Breast epithelium (tissue), 4 donors: ENCODE measurements at places on chromosomes 11 and 22. TPM values are rescaled to one million over a fixed set of nuclear protein-coding genes. Genes with fewer than 3 reads are reported as not detected.

Gene OR51E2
- not detected for total RNA-seq

Gene XKR3
- total RNA-seq = not detected

GRCh38 chr11:120688163-120688562 is 176.6 kb downstream of the GRIK4 start:
- no peak for DNase-seq

DNA sequence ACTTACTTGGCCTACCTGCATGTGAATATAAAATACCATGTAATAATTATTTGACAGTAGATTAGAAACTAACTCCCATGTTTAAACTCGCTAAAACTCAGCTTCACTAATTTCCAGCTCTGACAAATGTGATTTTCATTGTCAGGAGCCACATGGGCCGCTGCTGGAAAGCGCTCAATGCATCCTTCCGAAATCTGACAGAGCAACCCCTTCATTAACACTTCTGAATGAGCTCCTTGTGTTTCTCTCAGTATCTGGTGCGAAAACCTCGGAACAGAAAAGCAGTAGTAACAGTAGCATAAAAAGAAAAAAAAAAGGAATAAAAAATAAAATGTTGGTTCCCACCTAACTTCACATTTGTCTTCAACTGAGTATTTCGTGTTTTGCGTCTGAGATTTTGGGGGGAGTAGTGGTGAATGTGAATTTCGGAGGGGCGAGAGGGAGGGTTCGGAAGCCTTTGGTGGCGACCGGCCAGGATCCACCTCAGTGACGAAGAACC is 710 bp downstream of the MTCH2 start:
- DNase-seq = no peak

- peak; percentile 40 for DNase-seq
These were observed 26.7 kb downstream of the CD44 start for GRCh38 chr11:35165423-35166368.

DNA sequence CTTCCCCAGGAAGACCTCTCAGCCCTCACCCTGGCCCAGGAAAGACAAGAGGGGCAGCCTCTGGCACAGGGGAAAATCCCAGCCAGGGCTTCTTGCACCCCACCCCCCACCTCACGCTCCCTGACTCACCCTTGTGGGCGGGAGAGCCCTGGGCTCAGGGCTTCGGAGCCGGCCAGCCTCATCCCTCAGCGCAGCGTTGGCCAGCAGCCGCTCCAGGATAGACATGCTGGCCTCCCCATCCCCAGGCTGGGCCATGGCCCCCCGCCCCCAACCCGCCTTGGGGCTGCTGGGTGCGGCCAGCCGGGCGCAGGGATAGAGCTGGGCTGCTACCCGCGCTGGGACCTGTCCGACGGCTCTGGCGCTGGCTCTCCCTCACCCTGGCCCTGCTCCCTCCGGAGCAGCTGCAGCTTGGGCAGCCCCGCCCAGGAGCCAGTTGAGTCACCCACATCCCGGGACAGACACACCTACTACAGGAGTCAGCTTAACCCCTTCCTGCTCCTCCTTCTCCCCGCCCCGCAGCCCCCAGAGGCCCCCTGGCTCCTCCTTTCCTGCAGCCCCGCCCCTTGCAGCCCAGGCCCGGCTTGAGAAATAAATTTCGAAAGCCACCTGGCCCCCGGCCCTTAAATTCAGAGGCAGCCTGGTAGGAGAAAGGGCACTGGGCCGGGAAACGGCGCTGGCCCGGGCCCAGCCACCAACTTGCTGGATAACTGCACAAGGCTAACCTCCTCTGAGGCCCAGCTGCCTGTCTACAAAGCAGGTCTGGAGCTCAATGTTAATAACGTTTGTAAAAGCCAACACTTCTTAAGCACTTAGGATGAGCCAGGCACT is 13.4 kb downstream of the TNKS1BP1 start:
- peak; percentile 93 for DNase-seq

- DNase-seq = peak; percentile 45
These were observed 54.5 kb upstream of the MPEG1 start for GRCh38 chr11:59267196-59267595.

- DNase-seq = no peak
These were observed 68.5 kb downstream of the GAB2 start for GRCh38 chr11:78349114-78349513.

GRCh38 chr11:1101318-1102089 is 26.8 kb downstream of the MUC2 start:
- DNase-seq = no peak

DNA sequence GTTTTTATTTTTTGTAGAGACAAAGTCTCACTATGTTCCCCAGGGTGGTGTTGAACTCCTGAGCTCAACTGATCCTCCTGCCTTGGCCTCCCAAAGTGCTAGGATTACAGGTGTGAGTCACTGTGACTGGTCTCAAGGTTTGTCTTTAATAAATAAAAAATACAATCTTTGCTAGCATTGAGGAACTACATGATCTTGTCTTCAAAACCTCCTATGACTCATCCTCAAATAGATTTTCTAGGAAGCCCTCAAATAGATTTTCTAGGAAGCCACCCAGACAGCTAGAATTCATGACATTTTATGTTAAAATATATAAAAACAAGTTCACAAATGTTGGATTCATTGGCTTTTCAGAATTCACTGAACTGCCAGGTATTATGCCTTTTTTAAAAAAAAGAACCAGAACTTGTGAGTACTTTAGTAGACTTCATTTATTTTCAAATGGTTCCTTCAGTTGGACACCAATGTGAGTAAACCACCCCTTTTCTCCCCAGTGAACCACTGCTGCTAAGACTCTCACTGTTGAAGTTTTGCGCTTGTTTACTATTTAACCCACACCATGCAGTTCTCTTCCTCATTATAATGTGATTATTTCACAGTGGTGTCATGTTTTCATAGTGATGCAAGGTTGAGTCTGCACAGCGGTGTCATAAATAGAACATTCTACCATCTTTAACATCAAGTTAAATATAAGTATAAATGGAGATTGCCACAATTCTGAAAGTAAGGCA is 303.9 kb downstream of the CASP12 start:
- no peak for DNase-seq
